Peyer's patch (tissue), 4 donors: ENCODE measurements at places on chromosomes 3 and 15. TPM values are rescaled to one million over a fixed set of nuclear protein-coding genes. Genes with fewer than 3 reads are reported as not detected.

CCDC191 gene
- total RNA-seq = 7.4 TPM

- no peak for DNase-seq
These were observed 118.7 kb downstream of the NUP210 start for GRCh38 chr3:13301286-13301987.

CRYGS gene
- total RNA-seq = 4.1 TPM

- no peak for DNase-seq
These were observed 23.3 kb downstream of the IL1RAP start for GRCh38 chr3:190537146-190537545.

DNA sequence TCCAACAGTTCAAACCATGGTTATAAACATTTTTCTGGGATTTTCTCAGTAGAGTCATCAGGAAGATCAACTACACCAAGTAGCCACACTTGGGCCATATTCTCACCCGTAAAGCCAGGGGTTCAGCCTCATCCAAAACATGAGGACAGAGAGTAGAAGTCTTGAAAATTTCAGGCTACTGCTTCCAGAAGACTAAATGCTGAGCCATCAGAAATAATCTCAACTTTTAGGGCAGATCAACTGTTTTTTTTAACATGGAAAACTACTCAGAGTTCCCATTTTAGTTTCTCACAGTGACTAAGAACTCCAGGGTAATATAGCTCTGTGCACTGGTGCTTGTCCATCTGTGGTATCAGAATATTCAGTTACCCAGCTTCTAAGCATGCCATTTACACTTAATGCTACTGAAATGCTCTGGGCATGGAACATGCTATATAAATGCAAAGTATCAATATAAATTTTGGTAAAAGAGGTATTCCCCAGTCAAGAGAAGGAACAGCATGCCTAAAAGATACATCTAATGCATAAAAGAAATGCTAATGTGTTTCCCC, 300.1 kb upstream of the LRRN1 start:
- DNase-seq = no peak

GRCh38 chr3:192212979-192213378, 514.4 kb downstream of the FGF12 start:
- DNase-seq = no peak
